ENCODE measurements at places on chromosomes 7 and 10.

DNA sequence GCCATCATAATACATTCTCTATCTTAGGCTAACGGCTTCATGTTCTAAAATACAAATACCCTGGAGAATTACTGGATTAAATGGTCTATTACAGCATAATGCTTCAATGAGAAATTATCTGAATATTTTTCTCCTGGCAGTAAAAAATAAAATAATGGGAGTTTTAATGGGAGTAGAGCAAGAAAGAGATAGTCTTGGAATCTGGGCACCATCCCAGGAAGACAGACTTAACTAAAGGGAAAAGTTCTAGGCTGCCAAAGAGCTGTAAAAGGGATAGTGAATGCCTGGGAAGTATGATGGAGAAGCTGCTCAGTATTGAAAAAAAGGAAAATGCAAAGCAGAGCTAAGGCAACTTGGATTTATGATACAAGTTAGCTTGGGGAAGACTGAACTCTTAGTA lies 12.1 kb upstream of the SYPL1 start:
- DNase-seq = no peak

DNA sequence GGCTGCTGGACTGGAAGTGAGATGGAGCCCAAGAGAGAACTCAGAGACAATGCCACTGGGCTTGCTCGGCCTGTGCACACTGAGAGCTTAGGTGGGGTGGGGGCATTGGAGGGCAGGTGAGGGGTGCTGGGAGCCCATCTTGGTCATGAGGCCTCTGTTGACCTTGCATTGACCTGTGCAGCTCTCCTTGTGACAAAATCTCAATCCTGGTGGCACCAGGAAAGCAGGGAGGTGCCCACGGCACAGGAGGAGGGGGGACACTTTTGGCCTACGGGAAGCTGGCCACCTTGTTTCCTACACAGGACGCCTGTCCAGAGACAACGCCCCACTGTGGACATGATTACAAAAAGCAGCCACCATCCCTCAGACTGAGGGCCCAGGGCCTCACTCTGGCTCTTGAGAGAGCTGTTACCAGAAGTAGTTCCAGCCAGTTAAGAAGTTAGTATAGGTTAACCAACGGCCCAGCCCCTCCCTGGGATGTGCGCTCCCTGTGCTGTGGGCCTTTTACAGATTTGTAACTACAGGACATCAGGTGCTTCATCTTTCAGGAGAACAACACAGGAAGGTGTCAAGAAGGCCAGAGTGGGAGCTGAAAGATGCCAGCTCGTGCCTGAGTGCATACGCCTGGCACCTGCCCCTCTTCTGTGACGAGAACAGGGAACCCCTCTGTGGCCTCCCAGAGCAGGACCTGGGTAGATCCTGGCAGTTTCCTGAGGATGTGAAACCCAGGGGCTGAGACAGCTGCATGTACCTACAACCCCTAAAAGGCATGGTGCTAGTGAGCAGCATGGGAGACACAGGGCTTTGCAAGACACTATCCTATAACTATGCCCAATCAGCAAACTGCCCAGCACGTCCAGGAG lies 10.3 kb downstream of the PKD1L1 start:
- DNase-seq = no peak

- DNase-seq = no peak
Observed at GRCh38 chr7:4201566-4201965, 480.5 kb upstream of the FOXK1 start.

GRCh38 chr10:98446151-98446660 lies 529 bp downstream of the HPS1 start:
- no peak for DNase-seq

DNA sequence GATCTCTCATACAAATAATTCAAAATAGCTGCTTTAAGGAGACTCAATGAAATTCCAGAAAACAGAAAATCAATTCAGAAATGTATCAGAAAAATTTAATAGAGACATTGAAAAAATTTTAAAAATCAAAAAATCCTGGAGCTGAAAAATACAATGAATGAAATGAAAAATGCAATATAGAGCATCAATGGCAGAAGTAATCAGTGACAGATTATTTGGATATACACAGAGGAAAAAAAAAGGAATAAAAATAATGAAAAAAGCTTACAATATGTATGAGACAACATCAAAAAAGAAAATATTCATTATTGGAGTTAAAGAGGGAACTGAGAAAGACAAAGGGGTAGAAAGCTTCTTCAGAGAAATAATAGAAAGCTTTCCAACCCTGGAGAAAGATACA lies 122.9 kb upstream of the KLF14 start:
- DNase-seq = no peak

DNA sequence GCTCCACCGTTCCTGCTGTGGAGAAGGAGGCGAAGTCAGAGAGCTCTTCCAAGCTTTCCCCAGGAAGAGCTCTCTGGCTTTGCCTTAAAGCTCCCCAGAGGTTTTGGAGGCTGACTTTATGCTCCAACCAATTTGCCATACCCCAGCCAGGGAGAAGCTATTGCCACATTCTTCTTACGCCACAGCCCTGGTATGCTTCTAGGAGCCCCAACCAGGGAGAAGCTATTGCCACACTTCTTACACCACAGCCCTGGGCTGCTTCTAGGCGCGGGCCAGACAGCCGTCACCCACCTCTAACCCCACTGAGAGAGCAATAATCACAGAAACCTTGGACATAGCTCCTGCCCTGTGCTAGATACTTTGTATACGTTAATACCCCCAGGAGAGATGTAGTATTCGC lies 951 bp downstream of the ELOVL3 start:
- DNase-seq = no peak

GRCh38 chr7:92913849-92914248 lies 77.5 kb upstream of the CDK6 start:
- no peak for DNase-seq
